ENCODE measurements at places on chromosomes 3 and 15.
A peak's percentile ranks its signal among the peaks of the same experiment; 100 is the strongest.

DNA sequence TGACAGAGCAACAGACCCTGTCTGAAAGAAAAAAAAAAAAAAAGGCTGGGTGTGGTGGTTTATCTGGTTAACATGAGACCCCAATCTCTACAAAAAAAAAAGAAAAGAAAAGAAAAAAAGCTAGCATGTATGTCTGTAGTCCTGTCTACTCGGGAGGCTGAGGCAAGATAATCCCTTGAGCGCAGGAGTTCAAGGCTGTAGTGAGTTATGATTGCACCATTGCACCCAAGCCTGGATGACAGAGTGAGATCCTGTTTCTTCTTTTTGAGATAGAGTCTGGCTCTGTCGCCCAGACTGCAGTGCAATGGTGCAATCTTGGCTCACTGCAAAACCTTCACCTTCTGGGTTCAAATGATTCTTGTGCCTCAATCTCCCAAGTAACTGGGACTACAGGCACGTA, 8.4 kb upstream of the DHX30 start:
- DNase-seq = no peak

DNA sequence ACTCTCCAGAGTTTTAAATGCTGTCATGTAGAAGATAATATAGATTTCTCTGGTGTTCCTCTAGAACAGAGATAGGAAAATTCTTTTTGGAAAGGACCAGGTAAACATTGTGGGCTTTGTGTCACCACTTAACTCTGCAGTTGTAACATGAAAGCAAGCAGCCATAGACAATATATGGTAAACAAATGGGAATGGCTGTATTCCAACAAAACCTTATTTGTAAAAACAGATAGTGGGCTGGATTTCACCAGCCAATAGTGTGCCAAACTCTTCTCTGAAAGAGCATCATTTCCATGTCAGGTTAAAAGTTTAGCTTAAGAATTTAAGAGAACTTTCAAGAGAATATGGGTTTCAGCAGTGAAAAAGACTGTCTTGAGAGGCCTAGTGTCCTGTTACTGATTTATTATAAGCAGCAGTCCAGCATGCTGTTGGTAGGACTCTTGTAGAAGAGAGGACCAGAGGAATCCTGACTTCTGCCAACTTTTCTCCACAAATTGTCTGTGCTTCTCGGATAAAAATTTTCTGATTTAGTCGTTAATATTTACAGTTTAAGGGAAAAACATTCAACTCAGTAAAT, 107.7 kb downstream of the TCF12 start:
- DNase-seq = no peak

GRCh38 chr15:74845208-74845568, 2.2 kb upstream of the ULK3 start:
- DNase-seq = peak; percentile 60

GRCh38 chr3:2879587-2879986, 230.6 kb downstream of the IL5RA start:
- no peak for DNase-seq

DNA sequence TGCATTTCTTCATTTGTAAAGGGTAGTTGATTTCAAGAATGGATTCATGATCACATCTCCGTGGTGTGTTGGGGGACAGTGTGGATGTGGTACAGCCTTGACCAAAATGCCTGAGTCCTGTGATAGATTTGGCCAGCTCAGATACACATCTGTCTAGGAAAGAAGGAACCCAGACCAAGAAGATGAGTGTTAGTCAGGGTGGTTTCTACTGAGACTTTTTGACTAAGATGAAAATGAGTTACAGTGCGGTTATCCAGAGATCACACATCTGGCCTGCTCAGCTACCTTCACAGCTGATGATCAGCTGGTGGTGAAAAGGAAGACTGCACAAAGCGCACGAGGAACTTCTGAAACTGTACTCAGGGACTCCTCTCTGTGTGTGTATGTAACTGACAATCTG, 68.0 kb downstream of the FNDC3B start:
- peak; percentile 55 for DNase-seq

GRCh38 chr3:37125195-37126073, 48.9 kb downstream of the LRRFIP2 start:
- DNase-seq = no peak

DNA sequence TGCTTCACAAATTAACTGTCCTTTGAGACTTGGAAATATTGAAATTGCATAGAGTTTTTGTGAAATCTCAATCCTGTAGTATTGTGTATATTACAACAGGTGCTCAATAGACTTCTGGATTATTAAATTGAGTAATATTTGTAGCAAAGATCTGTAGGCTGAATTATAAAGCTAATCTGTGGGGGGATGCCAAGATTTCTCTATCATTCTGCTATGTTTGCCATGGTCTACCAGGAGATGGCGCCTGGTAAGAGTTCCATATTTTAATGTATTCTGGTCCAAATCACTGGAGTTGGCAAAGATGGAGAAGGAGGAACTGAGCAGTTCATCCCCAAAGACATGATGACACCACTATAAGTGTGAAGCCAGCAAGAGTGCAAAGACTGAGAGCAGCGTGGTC, 340.9 kb upstream of the TPRG1 start:
- DNase-seq = no peak

DNA sequence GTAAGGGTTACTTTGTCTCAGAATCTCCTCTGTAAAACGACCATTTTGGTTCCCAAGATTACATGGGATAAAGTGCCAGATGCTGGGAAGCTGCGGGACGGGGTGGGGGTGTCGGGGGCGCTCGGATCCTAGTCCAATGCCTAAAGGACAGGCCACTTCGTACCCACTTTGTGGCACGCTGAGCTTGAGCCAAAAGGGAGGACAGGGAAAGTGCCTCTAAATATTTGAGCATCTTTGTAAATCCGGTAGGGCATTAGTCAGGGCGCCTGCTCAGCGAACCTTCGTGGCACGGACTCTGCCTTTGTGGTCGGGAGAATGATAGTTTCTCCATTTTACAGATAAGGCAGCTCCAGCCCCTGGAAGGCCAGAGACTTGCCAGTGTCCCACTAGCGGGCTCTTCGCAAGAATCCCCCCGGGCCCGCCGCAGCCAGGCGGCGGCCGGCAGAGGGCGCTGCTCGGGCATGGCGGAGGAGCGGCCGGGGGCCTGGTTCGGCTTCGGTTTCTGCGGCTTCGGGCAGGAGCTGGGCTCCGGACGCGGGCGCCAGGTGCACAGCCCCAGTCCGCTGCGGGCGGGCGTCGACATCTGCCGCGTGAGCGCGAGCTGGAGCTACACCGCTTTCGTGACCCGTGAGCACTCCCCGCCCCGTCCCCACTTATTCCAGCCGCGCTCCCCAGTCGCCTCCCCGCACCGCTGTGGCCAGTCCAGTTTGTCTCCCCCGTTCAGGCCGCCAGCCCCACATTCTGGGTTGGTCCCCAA, 1.8 kb downstream of the RCCD1 start:
- DNase-seq = peak; percentile 50

- no peak for DNase-seq
These were observed 491 bp upstream of the ZNF774 start for GRCh38 chr15:90351479-90352106.

DNA sequence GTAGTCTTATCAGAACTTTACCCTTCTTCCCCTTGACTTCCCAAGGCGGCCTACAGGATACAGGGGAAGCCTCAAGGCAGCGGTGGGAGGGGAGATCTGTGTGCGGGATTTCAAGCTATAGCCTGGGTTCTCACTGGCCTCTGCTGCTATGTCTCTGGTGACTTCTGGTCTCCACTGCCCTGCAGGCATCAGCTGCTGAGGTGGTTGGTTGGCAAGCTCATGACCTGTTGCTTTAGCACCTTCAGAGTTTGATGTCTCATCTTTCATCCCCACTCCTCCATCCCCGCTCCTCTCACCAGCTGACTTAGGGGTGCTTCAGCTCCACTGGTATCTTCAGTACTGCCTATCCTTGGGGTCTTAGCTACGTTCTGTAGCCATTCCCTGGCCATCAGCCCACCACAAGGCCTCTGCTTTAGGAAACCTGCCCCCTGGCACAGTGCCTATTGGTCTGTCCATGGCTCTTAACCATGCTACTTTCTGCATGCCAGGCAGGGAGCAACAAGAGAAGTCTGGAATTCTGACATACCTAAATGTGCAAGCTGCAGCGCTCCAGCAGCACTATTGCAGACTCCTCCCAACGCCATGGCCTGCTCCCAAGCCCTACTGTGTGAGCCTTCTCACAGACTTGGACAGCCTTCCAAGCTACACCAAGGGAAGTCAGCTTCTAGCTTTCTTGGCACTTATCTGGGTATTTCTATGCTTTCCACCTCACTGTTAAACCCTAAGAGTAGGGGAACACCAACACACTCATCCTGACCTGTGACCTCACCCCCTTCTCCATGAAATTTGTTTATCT, 1.8 kb upstream of the YEATS2 start:
- no peak for DNase-seq

DNA sequence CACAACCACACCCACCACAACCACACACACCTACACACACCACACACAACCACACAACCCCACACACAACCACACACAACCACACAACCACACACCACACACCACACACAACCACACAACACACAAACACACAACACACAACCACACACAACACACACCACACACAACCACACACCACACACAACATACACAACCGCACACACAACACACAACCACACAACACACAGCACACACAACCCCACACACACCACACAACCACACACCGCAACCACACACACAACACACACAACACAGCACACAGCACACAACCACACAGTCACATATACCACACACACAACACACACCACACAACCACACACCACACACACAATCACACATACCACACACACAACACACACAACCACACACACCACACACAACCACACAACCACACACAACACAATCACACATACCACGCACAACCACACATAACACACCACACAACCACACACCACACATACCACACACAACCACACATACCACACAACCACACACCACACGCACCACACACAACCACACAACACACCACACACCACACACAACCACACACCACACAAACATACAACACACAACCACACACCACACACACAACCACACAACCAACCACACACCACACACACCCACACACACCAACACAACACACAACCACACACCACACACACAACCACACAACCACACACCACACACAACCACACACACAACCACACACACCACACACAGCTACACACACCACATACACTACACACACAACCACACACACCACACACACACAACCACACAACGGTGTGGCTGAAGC, 23.7 kb downstream of the CPN2 start:
- DNase-seq = no peak

GRCh38 chr15:59223736-59224135, 17.1 kb downstream of the LDHAL6B start:
- no peak for DNase-seq

GRCh38 chr3:45106874-45107273, 39.3 kb downstream of the CDCP1 start:
- no peak for DNase-seq

DNA sequence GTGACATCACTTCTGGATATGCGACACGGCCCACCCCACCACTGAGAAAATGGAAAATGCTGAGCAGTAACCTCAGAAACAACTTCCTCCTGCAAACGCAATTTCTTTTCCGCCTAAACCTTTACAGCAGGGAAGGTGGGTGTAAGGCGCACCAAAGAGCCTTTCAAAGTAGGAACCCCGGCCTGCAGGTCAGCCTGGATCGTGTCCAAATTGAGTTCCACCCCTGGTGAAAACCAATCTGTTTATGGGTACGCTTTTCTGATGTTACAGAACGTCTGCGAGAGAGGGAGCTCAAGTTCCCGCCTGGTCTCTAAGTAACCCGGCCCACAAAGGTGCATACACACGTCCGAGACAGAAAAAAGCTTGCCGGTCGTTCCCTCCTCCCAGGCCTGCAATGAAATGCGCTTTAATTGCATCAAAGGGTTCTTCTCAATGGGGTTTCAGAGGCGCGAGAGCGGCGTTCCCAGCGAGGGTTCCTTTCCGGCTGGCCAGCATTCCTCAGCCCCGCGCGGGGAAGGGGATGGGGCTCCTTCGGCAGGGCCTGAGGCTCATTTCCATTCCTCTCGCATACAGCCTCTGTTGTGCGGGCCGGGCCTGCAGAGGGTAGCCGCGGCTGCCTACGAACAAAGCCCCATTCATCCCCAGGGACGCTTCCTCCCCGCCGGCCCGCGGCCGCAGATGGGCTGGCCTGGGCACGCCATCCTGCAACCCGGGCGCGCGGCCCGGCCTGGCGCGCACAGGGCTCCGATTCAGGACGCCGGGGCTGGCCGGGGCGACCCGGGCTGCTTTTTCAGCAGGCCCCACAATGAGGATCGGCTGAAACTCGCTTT, 138.1 kb downstream of the TMCO5A start:
- peak; percentile 11 for DNase-seq

DNA sequence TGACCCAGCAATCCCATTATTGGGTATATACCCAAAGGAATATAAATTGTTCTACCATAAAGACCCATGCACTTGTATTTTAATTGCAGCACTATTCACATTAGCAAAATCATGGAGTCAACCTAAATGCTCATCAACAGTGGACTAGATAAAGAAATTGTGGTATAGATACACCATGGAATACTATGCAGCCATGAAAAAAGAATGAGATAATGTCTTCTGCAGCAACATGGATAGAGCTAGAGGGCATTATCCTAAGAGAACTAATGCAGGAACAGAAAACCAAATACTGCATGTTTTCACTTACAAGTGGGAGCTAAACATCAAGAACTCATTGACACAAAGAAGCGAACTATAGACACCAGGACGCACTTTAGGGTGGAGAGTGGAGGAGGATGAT, 466.7 kb downstream of the MECOM start:
- DNase-seq = no peak

DNA sequence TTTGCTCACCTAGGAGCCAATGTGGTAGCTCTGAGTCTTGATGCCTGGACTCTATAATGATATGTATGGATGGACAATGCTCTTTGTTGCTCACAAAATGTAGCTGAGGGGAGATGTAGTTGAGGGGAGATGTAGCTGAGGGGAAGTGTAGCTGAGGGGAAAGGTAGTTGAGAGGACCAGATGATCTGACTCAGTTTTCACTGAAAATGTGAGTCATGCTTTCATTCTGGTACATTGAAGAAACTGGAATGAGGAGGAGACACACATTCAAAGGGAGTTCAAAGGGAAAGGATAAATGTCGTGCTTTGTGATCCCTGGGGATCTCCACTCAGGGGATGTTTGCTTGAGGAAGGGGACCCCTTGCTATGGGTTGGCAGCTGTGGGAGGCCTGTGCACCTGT, 302.9 kb upstream of the TRIM42 start:
- DNase-seq = no peak

DNA sequence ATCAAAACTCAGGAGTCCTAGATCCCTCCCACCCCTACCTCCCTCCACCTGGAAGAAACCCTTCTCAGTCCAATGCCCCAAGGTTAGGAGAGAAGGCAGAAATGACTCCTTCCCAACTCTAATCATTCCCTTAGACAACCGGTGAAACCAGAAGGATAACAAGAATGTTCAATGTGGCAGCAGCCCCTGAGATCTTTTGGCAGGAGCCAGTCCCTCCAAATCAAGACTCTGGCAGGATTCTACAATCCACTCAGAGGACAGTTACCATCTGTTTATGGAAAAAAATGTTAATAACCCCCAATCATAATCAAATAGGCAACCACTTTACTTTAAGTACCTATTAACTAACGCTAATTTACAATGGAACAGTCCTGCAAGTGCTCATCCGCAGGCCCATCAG, 136.5 kb downstream of the NTRK3 start:
- DNase-seq = no peak

- no peak for DNase-seq
These were observed 111.6 kb downstream of the KBTBD8 start for GRCh38 chr3:67109651-67110204.

All from activated T-helper 2 cell treated with anti-CD3 and anti-CD28 coated beads, Interferon-gamma antibody, Interleukin-2, Interleukin-4, amounts not matched to agents 10 μg/mL and 5 μg/mL and 100 μg/mL, durations not matched to agents 14 hours and 24 hours and 36 hours (primary cell).